ENCODE measurements at places on chromosomes 13 and 19. TPM values are rescaled to one million over a fixed set of nuclear protein-coding genes. Genes with fewer than 3 reads are reported as not detected.
A peak's percentile ranks its signal among the peaks of the same experiment; 100 is the strongest.

DNA sequence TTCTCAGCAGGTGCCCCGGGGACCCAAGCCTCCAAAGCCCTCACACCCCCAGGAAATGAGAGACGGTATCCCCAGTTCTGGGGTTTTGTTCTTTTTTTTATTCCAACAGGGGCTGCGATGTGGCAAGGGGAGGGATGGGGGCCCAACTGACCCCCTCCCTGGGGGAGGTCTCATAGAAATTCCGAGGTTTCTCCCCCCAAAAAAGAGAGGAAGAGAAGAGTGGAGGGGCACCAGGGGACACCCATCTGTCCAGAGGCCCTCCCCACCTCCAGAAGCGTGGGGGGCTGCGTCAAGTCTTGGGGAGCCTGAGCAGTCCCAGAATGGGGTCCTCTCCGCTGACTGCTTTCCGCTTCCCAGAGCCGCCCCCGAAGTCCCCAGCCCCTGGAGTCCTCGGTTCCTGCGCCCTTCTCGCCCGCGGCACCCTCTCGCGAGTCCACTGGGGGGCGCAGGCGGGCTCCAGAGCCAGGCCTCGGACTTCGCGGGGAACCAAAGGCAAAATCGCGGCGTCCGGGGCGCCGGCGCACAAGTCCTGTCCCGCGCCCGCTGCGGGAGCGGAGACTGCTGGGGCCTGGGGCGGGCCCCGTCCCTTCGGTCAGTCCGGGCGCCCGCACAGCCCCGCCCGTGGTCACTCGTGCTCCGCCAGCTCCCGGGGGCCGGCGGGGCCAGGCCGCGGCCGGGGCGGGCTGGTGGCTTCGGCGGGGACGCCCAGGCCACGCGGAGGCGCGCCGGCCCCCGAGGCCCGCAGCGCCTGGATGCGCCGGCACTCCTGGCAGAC, 4.4 kb upstream of the ATP1A3 start:
- no peak overlapping the region for H3K27ac ChIP-seq
- H3K36me3 ChIP-seq, result no peaks in the 10 kb centered on the region
- peaks cover 96% of the 10 kb centered on the region for H3K27me3 ChIP-seq
- no peaks in the 10 kb centered on the region for H3K4me1 ChIP-seq
- peak; percentile 28 for DNase-seq

- peak; percentile 80 for DNase-seq
- peak overlapping the region; percentile 64 for H3K27ac ChIP-seq
- H3K27me3 ChIP-seq, result peaks cover 18% of the 10 kb centered on the region
- H3K36me3 ChIP-seq, result no peaks in the 10 kb centered on the region
Measured at GRCh38 chr19:48644839-48645619, 958 bp downstream of the CA11 start.

GRCh38 chr13:42985312-42986175, 6.5 kb downstream of the EPSTI1 start:
- no peak overlapping the region for H3K27ac ChIP-seq
- DNase-seq, result no peak
- no peaks in the 10 kb centered on the region for H3K36me3 ChIP-seq
- H3K27me3 ChIP-seq, result no peaks in the 10 kb centered on the region

DNA sequence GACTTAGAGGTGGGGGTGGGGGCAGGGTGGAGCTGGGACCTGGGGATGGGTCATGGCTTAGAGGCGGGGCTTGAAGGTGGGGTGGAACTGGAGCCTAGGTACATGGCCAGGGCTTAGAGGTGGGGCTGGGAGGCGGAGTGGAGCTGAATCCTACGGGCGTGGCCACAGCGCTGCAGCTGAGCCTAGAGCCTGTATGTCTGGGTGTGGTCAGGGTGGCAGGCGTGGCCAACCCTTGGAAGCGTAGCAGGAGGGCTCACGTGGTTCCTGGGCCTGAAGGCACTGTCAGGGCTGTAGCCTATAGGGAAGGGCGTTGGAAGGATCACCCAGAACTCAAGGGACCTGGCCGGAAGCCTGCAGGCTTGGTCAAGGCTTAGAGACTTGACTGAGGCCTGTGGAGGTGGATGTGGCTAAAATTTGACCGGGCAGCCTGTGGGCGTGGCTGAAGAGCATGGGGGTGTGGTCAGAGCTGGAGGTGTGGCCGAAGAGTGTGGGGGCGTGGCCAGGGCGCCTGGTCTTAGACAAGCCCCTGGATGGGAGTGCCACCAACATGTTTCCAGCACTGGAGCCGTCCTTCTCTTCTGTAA, 24.3 kb downstream of the COLGALT1 start:
- no peak overlapping the region for H3K4me3 ChIP-seq
- H3K27me3 ChIP-seq, result no peaks in the 10 kb centered on the region
- peak; percentile 85 for DNase-seq
- H3K36me3 ChIP-seq, result peaks cover 84% of the 10 kb centered on the region
- H3K27ac ChIP-seq, result no peak overlapping the region

DNA sequence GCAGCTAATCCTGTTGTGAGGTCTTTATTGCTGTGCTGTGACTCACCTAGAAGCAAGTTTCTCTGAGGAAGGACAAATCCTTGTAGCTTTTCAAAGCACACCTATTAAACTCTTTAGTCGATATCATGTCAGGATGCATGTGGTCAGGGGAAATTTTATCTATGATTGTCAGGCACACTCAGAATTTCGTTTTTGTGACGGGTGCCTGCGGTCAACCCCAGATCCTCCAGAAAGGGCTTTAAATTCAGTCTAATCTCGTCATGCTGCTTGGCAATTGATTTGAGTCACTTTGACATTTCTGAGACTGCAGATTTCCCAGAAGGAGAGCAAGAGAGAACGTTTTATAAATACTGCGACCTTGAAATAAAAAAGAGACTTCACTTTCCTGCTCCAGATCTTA, 316.9 kb downstream of the FGF9 start:
- no peak overlapping the region for H3K4me3 ChIP-seq
- no peaks in the 10 kb centered on the region for H3K36me3 ChIP-seq
- no peak for DNase-seq
- H3K27ac ChIP-seq, result no peak overlapping the region
- H3K27me3 ChIP-seq, result no peaks in the 10 kb centered on the region

DNA sequence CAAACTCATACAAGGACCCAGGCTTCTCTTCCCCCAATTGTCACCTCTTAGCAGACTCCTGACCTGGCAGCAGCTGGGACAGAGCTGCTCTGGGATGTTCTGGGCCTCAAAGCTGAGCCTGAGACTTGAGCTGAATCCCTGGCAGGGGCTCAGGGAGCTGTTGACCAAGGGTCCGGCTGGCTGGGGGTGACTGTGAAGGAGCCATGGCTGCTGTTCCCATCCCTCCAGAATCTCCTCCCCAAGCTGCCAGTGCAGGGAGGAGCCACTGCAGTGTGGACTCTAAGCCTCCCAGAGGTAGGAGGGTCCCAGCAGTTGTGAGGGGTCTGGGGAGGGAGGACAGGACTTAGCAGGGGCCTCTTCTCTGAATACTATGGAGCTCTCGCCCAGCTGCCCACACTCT, 2.2 kb downstream of the SIGLEC6 start:
- peaks cover 77% of the 10 kb centered on the region for H3K27me3 ChIP-seq
- peaks cover 10% of the 10 kb centered on the region for H3K4me1 ChIP-seq
- H3K4me3 ChIP-seq, result no peak overlapping the region
- no peak overlapping the region for H3K27ac ChIP-seq
- H3K36me3 ChIP-seq, result no peaks in the 10 kb centered on the region
- DNase-seq, result no peak

DNA sequence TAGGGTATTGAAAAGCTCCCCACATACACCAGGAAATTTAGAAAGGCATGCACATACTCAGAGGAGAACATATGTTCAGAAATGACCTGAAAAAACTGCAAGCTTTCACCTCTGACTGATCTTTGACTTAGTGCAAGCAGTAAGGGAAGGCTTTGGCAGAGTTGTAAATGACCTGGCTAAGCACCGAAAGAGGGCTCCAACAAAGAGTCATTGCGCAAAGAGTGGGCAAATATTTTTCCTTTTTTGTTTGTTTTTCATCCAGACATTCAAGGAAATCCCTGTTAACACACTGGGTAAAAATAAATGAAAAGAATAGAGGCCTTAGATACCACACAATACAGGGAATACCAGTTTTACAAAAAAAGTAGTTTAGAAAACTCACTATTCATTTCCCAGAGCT, 5.2 kb upstream of the ZNF233 start:
- H3K27ac ChIP-seq, result no peak overlapping the region
- H3K27me3 ChIP-seq, result no peaks in the 10 kb centered on the region
- DNase-seq, result no peak
- no peaks in the 10 kb centered on the region for H3K36me3 ChIP-seq

GRCh38 chr13:41467425-41467945, 10.1 kb downstream of the RGCC start:
- peak overlapping the region; percentile 4 for H3K27ac ChIP-seq
- H3K4me1 ChIP-seq, result peaks cover 11% of the 10 kb centered on the region
- H3K4me3 ChIP-seq, result no peak overlapping the region
- no peaks in the 10 kb centered on the region for H3K27me3 ChIP-seq
- no peaks in the 10 kb centered on the region for H3K36me3 ChIP-seq
- DNase-seq, result no peak

- peaks cover 5% of the 10 kb centered on the region for H3K4me1 ChIP-seq
- no peaks in the 10 kb centered on the region for H3K36me3 ChIP-seq
- no peak overlapping the region for H3K4me3 ChIP-seq
Measured at GRCh38 chr19:47241919-47242577, 11.0 kb upstream of the BBC3 start.

GRCh38 chr13:37617173-37617572, 18.6 kb upstream of the POSTN start:
- H3K4me1 ChIP-seq, result peaks cover 6% of the 10 kb centered on the region
- no peak for DNase-seq
- H3K27ac ChIP-seq, result no peak overlapping the region
- no peak overlapping the region for H3K4me3 ChIP-seq
- H3K27me3 ChIP-seq, result no peaks in the 10 kb centered on the region
- no peaks in the 10 kb centered on the region for H3K36me3 ChIP-seq

DNA sequence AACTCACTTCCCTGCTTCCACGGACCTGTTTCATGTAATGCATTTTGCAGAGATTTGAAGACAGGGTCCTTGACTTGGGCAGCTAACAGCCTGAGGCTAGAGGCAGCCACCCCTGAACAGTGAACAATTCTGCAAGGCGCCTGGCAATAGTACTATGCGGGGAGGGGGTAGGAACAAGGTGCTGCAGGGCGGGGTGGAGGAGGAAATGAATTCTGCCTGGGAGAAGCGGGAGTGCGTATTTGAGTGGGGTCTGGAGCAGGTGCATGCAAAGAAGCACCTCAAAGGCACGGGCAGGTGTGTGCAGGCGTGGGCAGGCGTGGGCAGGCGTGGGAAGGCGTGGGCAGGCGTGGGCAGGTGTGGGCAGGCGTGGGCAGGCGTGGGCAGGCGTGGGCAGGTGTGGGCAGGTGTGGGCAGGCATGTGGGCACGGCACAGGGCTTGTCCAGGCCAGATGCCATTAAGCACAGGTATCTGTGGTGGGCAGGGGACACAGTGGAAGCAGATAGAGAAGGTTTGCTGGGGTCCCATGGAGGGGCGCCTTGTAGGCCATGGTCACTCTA, 130.4 kb upstream of the GJB6 start:
- DNase-seq, result no peak
- H3K4me3 ChIP-seq, result no peak overlapping the region
- H3K36me3 ChIP-seq, result no peaks in the 10 kb centered on the region
- no peaks in the 10 kb centered on the region for H3K4me1 ChIP-seq
- no peaks in the 10 kb centered on the region for H3K27me3 ChIP-seq
- H3K27ac ChIP-seq, result no peak overlapping the region

GRCh38 chr13:50678464-50679162, 164.9 kb downstream of the DLEU7 start:
- no peak for DNase-seq
- H3K36me3 ChIP-seq, result no peaks in the 10 kb centered on the region
- H3K27ac ChIP-seq, result no peak overlapping the region
- H3K4me3 ChIP-seq, result no peak overlapping the region
- H3K4me1 ChIP-seq, result peaks cover 21% of the 10 kb centered on the region

DNA sequence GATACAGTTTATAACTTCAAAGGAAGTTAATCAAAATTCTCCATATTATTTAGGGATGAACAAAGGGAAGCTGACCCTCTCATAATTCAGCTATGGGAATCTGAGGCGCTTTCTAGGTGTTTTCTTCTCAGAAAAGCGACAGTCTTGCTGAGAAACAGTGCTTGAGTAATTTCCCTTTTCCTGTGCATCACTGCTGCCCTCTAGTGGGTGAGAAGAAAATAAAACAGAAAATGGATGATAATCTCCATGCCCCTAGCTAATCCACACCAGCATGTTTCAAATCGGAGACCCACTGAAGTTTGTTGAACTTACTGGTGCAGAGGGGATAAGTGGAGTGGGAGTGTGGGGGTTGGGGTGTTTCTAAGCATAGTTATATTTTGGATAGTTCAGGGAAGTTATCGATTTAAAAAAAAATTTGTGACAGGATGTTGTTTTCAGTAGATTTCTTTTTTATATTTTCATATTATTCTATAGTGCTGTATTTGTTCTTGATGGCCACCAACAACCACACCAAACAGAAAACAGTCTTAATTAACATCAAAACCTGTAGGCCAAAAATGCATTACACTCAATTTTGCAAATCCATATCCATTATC, 21.4 kb downstream of the LCP1 start:
- H3K27me3 ChIP-seq, result no peaks in the 10 kb centered on the region
- H3K4me3 ChIP-seq, result no peak overlapping the region
- H3K4me1 ChIP-seq, result peaks cover 48% of the 10 kb centered on the region
- peaks cover 42% of the 10 kb centered on the region for H3K36me3 ChIP-seq
- H3K27ac ChIP-seq, result peak overlapping the region; percentile 57

GRCh38 chr19:7488736-7489353, at the start of gene PEX11G:
Gene PEX11G (minus strand): TSS chr19:7489035. CDS start chr19:7489010, 25 bp downstream.
- H3K4me3 ChIP-seq, result peak within 1 kb of the TSS; percentile 54
- H3K4me1 ChIP-seq, result peaks cover 53% of the 10 kb centered on the region
- peak within 1 kb of the TSS; percentile 88 for H3K27ac ChIP-seq
- no peaks in the 10 kb centered on the region for H3K27me3 ChIP-seq
- DNase-seq, result peak; percentile 90

GRCh38 chr13:113646921-113647340, 11.1 kb downstream of the ATP4B start:
- H3K36me3 ChIP-seq, result peaks cover 3% of the 10 kb centered on the region
- H3K27me3 ChIP-seq, result no peaks in the 10 kb centered on the region
- peaks cover 18% of the 10 kb centered on the region for H3K4me1 ChIP-seq
- H3K27ac ChIP-seq, result peak overlapping the region; percentile 33

- H3K36me3 ChIP-seq, result no peaks in the 10 kb centered on the region
- H3K4me1 ChIP-seq, result no peaks in the 10 kb centered on the region
- no peak for DNase-seq
- no peak overlapping the region for H3K27ac ChIP-seq
- no peaks in the 10 kb centered on the region for H3K27me3 ChIP-seq
- H3K4me3 ChIP-seq, result no peak overlapping the region
Measured at GRCh38 chr19:35887197-35887596, 13.1 kb downstream of the NFKBID start.

KLK14 gene
- polyA plus RNA-seq, result 0.45 TPM

PLPP2 gene
- 4.9 TPM for polyA plus RNA-seq

SYNGR4 gene
- polyA plus RNA-seq, result not detected

BST2 gene
- 22.4 TPM for polyA plus RNA-seq

SMIM24 gene
- 1.8 TPM for polyA plus RNA-seq

CYP2S1 gene
- polyA plus RNA-seq, result 3.7 TPM

PIAS4 gene
- 24.2 TPM for polyA plus RNA-seq

LILRA2 gene
- 1.2 TPM for polyA plus RNA-seq

DENND1C gene
- polyA plus RNA-seq, result 22.1 TPM

GRK1 gene
- polyA plus RNA-seq, result 1.1 TPM

Measured in left lung (tissue), 14 donors.